Large intestine (tissue), 12 donors: ENCODE measurements at places on chromosomes 13 and 19. TPM values are rescaled to one million over a fixed set of nuclear protein-coding genes. Genes with fewer than 3 reads are reported as not detected.

The MYO1F gene
- 13.9 TPM for polyA plus RNA-seq

- no peak overlapping the region for H3K27ac ChIP-seq
- DNase-seq = no peak
- peaks cover 25% of the 10 kb centered on the region for H3K36me3 ChIP-seq
- H3K4me1 ChIP-seq = no peaks in the 10 kb centered on the region
- H3K27me3 ChIP-seq = no peaks in the 10 kb centered on the region
Measured at GRCh38 chr19:4649392-4650047, 10.2 kb downstream of the TNFAIP8L1 start.

DNA sequence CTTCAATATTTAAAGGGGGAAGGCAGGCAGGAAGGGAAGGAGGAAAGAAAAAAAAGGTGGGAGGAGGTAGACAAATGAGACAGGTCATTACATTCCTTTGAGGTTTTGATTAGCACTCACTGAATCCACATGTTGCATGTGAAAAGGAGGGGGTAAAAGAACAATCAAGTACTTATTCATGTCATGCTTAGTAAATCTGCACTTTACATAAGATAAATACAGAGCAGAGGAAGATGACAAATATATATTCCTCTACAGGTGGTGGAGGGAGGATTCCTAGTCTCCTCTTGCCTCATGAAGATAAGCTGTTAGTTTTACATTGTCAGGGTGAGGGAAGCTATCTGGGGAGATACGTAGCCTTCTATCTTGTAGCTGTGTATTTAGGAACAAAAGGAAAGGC, 1645.4 kb upstream of the SPRY2 start:
- no peak for DNase-seq
- no peaks in the 10 kb centered on the region for H3K36me3 ChIP-seq
- H3K4me3 ChIP-seq = no peak overlapping the region
- no peaks in the 10 kb centered on the region for H3K4me1 ChIP-seq
- no peak overlapping the region for H3K27ac ChIP-seq

DNA sequence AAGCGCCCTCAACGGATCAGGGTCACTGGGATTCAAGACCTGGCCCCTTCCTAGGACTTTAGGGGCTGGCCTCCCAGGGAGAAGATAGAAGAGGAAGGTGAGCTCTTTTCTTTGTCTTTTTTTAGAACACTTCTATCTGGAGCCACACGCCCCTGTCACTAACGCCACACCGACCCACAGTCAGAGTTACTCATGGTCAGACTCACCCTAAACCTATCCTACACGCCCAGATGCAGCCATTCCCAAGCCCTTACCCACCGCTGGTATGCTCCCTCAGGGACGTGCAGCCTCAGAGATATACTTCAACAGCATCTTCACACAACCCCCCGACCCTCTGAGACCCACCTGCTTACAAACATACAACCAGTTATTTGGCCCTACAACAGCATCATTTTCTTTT, 29.9 kb upstream of the MUC16 start:
- no peak overlapping the region for H3K4me3 ChIP-seq
- no peak overlapping the region for H3K27ac ChIP-seq
- no peaks in the 10 kb centered on the region for H3K4me1 ChIP-seq
- no peaks in the 10 kb centered on the region for H3K36me3 ChIP-seq
